Stimulated activated CD4-positive, alpha-beta T cell treated with anti-CD3 and anti-CD28 coated beads, Interleukin-4, amount 100 ng/mL, for 4 hours (primary cell): ENCODE measurements at places on chromosomes 3 and 15.
A peak's percentile ranks its signal among the peaks of the same experiment; 100 is the strongest.

DNA sequence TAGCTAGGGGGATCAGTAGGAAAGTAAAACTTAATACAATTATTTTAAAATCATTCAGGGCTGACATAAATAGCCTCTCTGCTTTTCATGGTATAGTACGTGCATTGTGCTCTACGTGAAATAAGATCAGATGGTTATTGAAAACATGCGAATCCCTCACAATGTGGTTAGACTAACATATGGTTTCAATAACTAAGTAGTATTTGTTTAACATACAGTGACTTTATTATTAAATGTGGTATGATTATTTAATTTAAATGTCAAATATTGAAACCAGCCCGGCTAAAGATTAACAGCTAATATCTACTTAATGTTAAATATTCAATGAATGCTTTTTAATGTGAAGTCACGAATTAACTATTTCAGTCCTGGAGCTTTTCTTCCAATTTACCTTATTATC lies 473.9 kb upstream of the THBS1 start:
- DNase-seq, result no peak

DNA sequence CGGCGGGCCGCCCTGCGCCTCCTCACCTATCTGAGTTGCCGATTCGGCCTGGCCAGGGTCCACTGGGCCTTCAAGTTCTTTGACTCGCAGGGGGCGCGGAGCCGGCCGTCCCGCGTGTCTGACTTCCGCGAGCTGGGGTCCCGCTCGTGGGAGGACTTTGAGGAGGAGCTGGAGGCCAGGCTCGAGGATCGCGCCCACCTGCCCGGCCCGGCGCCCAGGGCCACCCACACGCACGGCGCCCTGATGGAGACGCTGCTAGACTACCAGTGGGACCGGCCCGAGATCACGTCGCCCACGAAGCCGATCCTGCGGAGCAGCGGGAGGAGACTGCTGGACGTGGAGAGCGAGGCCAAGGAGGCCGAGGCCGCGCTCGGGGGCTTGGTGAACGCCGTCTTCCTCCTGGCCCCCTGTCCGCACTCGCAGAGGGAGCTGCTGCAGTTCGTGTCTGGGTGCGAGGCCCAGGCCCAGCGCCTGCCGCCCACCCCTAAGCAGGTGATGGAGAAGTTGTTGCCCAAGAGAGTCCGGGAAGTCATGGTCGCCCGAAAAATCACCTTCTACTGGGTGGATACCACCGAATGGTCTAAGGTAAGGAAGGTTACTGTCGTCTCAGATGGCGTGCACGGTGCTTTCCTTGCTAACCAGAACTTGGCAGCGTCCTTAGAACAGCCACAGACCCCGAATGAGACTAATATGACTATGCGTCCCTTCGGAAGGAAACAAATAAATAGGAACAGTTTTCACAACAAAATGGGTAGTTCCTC lies 567 bp downstream of the TICRR start:
- DNase-seq, result peak; percentile 3

GRCh38 chr3:48546203-48546829 lies 10.3 kb downstream of the PFKFB4 start:
- DNase-seq, result no peak

DNA sequence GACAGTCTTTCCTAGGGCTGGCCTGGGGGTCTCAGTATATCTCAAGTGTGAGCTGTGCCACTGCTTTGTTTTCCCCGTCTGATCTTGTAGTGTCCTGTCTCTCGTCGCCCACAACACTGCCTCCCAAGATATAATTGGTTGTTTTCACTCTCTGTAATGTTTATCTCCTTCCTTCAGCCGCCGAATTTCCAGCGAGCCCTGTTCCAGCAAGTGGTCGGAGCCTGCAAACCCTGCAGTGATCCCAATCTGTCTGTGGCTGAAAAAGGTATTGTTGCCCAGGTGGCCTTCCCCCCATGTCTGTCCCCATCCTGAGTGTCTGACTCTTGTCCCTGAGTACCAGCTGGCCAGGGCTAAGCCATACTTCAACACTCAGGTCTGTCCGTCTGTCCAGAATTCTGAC lies 9.5 kb upstream of the MANF start:
- DNase-seq, result no peak

- no peak for DNase-seq
These were observed 12.5 kb downstream of the FAM162A start for GRCh38 chr3:122396511-122396910.

- DNase-seq, result no peak
These were observed 281.9 kb upstream of the LRRFIP2 start for GRCh38 chr3:37456270-37456708.

DNA sequence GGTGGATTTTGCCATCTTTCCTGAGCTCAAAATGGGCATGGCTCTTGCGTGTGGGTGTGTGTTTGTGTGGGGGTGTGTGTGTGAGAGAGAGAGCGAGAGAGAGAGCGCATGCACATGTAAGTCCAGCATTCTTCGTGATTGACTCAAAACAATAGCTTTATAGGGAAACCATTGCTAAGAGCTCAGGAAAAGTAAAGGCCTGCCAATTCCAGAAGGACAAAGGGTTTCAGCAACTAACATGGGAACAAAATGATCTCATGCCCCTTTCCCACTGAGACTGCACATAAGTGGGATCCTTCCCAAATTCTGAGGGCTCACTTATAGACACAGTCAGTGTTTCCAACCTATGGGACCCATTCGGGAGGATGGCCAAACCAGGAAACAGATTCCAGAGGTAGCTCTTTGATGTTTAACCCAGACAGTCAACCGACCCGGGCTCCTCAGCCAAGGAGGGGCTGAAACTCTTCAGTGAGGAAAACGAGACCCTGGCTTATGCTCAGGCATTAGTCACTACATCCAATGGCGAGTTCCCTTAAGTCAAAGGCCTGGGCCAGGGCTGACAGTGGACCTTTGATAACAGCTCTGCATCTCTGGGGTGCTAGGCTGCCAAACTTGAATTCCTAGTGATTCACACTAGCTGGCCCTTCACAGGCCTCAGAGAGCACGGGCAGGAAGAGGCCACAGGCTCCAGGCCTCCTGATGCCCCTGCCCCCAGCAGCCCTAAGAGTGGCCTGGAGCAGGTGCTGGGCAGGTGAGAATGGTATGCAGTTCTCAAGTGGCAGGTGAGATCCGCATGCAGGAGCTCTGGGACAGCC lies 305.0 kb upstream of the C2CD4B start:
- DNase-seq, result no peak

DNA sequence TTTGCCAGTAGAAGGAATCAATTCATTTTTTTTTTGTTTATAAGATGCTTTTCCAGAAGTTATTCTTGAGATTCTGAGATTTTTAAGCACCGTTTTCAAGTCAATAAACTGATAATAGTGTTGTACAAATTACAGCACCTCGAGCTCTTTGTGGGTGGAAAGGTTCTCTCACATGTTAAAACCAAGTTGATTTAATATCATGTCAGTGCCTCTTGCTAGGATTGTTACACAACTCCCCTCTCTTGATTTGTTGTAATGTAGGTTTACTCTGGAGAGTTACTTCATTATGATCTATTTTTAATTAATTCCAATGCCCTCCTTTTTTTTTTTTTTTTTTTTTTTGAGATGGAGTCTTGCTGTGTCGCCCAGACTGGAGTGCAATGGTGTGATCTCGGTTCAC lies 25.8 kb upstream of the UBXN7 start:
- no peak for DNase-seq

- no peak for DNase-seq
These were observed 21.0 kb upstream of the CCDC174 start for GRCh38 chr3:14630404-14631100.

DNA sequence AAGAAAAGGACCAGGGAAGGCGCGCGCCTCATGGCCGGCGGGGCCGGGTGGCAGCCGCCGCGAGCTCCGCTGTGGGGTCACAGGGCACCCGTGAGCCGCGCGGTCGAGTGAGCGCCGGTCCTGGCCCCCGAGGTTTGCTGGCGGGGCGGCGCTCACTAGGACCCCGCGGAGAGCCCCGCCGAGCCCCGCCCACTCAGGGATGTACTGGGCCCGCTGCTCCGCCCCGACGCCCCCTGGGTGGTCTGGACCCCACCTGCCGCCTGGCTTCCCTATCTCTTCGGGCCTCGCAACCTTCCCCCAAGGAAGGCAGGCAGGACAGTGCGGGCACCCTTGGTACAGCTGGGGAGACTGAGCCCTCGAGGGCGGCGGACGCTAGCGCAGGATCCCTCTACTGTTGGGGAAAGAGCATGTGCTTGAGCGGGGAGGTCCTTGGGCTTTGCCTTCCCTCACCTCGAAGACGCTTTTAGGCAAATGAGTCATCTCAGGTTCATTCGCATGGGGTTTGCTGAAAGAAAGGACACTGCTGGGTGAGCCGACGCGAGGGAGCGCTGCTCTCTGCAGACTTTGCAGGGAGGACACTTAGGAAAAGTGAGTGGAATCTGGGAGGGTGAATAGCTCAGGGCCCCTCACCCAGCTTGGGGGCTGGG lies at the start of gene CHRNB4:
Gene CHRNB4, minus strand, starts transcription at position 109 of the 647 bp plus-strand sequence. Its CDS starts 77 bp downstream, at position 32.
- DNase-seq, result no peak

GRCh38 chr3:195750797-195751520 lies 30.2 kb downstream of the MUC20 start:
- no peak for DNase-seq

DNA sequence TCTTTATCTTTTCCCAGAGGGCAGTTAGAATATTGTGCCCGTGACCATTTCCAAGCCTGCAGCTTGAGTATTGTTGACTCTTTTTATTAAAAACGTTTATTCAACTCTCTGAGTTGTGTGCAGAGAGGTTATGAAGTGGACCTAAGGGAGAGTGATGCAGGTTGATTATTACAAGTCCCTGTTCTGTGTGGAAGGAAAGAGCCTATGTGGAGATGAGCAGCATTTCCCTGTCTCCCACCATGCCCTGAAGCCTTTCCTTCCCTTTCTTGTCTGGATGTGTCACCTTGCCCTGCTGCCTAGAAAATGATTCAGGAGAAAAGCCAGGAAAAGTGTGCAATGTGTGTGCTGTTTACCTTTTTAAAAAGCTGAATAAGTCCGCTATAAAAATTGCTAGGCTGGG lies 19.4 kb downstream of the ZPLD1 start:
- DNase-seq, result no peak

- DNase-seq, result no peak
These were observed 148.0 kb upstream of the OSTN start for GRCh38 chr3:191051037-191051436.

- no peak for DNase-seq
These were observed 11.3 kb upstream of the PYGO1 start for GRCh38 chr15:55599439-55599838.

DNA sequence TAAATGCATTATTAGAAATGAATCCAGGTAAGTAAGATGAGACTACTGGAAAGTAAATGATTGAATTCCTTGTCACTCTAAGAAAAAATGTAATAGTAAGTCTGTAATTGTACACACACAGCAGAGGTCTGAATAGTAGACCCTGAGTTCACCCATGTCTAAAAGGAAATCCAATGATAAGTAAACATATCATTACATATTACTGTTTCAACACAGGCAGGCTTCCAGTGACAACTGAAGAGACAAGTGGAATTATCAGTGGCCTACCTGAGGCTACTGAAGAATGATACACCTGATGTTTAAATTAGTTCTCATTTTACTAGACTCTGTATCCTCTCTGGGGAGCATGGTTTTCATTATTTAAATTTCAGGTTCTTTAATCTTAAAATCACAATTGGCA lies 6.2 kb upstream of the CCNL1 start:
- no peak for DNase-seq

GRCh38 chr3:163971861-163972260 lies 1106.4 kb downstream of the SI start:
- no peak for DNase-seq

DNA sequence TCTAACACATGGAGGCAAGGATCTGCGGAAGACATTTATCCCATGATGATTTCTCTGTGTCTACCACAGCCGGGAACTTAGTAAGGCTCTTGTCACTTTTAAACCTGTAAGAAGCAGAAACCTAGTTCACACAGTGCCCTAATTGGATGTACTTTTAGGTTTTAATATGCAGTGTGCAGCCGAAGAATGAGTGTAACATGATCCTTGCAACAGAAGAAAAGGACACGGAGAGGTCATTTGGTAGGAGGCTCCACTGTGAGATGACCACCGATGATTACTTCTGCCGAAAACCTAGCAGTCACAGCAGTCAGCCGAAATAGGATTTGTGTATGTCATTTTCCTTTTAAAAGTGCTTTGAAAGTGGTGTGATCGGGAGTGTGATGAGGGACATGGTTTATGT lies 6.8 kb downstream of the CACNA1D start:
- no peak for DNase-seq

DNA sequence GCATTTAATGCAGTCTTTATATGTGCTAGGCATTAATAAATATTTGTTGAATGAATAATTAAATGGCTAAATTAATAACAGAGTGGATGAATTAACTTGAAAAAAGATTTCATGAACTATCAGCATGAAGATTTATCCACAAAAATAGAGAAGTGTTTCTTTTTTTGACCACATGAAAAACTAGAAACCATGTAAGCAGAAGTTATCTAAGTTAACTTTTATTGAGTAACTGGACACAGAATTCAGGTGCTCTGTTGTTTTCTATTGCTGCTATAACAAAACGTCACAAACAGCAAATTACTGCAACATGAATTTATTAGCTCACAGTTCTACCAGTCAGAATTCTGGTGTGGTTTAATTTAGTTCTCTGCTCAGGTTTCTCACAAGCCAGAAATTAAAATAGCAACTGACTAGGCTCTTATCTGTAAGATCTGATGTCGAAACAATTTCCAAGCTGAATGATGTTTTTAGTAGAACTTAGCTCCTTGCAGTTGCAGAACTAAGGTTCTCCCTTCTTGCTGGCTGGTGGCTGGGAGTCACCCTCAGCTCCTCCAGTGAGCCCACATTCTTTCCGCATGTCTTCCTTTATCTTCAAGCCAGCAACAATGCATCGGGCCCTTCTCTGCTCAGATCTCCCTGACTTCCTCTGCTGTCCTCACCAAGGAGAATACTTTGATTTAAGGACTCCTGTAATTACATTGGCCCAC lies 810.2 kb upstream of the ALCAM start:
- no peak for DNase-seq

GRCh38 chr3:112097378-112097777 lies 11.2 kb downstream of the C3orf52 start:
- no peak for DNase-seq

GRCh38 chr3:190780524-190780923 lies 82.0 kb downstream of the GMNC start:
- DNase-seq, result no peak

DNA sequence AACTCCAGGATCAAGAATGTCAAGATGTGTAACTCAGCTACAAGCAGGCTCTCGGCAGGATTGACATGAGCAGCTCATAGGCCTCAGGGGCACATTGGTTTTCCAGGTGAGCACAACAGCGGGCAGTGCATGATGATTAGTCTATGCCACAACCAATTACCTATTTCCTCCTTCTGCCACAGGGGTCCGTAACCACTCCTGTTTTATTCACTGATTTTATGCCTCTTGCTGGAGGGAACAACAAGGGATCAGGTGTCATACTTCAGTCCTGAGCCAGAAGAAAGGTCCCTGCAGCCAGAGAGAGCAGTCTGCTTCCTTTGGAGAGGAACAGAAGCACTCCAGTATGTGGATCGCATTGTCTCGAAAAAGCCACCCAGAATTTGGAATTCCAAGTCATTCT lies 35.1 kb upstream of the PTPRG start:
- no peak for DNase-seq

GRCh38 chr3:148309390-148310035 lies 388.2 kb upstream of the AGTR1 start:
- no peak for DNase-seq
